ENCODE measurements at places on chromosomes 13 and 19.

- peak; percentile 67 for DNase-seq
Observed at GRCh38 chr19:27794494-27795042, 1418.4 kb downstream of the UQCRFS1 start.

DNA sequence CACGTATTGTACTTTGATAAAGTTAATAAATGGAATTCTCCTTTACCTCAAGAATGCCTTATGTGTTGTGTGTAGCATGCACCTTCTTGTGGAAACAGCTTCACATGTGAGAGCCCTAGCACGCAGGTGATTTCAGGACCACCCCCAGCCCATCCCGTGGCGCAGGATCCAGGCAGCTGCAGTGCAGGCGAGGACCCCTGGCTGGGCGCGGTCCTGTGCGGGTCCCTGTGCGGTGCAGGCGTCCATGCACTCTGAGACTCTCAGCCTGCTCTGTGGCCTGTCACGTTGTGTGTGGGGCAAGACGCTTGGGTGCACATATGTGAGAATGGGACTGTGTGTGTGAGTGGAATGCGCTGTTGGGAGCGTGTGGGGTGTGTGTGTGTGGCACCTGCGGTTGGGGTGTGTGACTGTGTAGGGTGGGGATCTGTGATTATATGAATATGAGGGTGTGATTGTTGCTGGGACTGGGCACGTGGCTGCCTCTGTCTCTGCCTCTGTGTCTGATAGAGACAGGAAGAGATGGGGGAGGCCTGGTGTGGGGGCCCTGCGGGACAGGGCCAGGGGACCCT is 30.8 kb downstream of the WTIP start:
- no peak for DNase-seq

DNA sequence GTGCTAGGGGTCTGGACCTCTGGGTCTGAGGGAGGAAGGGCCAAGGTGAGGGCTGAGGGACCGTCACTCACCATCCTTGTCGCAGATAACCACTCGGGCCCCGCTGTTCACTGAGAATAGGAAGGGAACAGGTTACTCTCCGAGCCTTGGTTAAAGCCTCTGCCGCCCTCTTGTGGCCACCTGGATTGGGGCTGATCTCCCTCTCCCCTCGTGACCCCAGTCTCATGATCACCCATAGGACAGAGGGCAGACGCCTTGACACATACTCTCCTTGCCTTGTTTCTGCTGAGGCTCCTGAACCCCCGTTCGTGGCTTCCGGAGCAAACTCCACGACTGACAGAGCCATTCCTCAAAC is 580 bp downstream of the HSD17B14 start:
- peak; percentile 95 for DNase-seq

- no peak for DNase-seq
Observed at GRCh38 chr19:44666852-44667556, 4.3 kb upstream of the CEACAM19 start.

DNA sequence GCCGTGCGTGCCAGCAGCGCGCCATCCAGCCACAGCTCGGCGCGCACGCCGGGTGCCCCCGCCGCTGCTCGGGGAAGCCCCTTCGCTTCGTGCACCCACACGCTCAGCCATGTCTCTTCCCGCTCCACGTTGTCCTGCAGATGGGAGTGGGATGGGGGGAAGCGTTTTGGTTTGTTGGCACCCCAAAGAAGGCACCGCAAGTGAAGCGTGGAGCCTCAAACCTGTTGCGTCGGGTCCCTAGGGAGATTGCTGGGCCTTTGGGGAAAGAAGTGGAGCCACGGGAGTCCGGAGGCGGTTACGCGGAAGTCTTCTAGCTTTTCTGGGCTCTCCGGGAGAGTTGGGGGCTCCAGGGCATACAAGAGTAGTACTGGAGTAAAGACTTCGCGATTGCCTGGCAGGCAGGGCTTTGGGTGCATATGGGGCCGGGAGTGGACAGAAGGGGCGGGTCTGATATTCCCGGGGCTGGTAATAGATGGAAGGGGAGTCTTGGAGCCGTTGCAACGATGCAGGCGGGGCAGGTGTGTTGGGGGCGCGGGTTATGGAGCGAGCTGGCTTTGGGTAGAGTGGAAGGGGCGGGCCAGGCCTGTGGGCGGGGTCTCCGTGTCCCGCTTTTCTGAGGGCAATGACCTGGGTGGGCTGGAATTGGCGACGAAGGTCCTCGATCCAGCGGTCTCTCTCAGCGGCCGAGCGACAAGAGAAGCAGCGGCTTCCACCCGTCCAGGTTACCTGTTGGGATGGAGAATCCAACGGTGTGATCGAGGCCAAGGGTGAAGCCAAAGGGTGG is 6.5 kb downstream of the RASAL3 start:
- DNase-seq = no peak

GRCh38 chr13:83845106-83845505 is 37.2 kb downstream of the SLITRK1 start:
- no peak for DNase-seq

- no peak for DNase-seq
Observed at GRCh38 chr13:30844548-30845296, 61.3 kb upstream of the MEDAG start.

DNA sequence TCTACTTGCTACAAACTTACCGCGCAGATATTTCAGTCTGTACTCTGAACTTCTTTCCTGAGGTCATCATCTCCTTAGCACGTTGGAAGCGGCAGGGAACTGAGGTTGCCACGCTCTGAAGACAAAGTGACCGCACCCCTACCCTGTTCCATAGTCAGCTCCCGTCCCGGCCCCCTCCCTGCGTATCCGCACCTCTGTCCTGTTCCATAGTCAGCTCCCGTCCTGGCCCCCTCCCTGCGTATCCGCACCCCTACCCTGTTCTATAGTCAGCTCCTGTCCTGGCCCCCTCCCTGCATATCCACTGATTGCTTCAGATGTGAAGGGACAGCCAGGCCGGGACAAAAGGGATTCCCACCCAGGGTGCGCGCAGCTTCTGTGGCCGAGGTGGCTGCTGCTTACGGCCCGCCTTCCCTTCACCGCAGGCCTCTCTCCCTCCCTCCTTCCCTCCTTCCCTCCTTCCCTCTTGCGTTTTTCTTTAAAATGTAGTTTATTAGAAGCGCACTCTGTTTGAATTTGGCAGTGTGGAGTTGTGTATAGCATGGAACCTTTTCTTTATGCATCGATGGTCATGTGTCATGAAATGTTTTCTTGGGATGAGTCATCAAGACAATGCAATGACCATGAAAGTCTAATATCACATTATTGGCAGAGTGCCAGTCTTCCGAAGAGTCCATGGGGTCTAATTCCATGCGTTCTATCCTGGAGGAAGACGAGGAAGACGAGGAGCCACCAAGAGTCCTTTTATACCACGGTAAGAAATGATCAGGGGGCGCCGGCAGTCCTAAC is 21.9 kb upstream of the NDUFS7 start:
- peak; percentile 63 for DNase-seq

DNA sequence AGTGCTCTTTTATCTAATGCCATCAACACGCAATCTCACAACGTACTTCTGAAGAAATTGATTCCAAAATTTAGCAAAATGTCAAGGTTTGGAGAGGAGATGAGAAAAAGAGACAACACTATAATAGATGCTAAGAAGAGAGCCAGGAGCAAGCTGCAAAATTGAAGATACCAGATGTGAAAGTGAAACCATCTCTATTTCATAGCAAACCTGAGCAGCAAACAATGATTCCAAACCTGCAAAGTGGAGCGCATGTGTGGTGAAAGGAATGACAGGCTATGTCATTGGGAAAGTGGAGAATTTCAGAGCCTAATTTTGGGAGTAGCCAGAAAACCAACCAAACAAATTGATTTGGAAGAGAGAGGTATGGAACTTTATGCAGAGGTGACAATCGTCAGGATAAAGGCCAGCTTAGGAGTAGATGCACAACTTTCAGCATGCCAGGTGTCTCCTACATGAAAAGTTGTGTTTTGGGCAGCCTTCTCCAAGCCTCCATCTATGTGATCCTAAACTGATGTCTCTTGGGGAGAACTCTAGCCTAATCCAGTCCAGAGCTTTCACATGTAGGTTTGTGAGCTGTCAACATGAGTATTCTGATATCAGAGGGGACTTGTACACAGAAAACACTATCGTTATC is 158.4 kb upstream of the FNDC3A start:
- no peak for DNase-seq

GRCh38 chr13:97165502-97166425 is 56.4 kb upstream of the MBNL2 start:
- DNase-seq = no peak

GRCh38 chr19:10372690-10373089 is 7.7 kb downstream of the TYK2 start:
- DNase-seq = no peak

DNA sequence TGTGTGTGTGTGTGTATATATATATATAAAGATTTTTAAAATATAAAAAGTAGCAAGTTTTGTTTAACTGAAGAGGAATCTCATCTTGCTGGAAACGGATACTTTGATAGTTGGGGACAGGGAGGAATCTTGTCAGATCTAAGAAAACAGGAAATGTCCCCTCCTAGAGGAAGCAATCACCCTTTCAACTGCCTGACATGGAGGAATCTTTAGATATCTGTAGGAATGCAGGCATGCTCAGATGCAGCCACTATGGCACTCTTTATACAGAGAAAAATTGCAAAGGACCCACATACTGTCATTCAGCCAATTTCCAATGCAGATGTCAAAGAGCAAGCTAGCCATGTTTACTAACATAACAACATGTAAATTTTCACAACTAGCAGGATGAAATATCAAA is 38.8 kb downstream of the ZNF611 start:
- DNase-seq = no peak

GRCh38 chr19:13093407-13094105 is 9.1 kb downstream of the LYL1 start:
- peak; percentile 85 for DNase-seq

- DNase-seq = no peak
Observed at GRCh38 chr13:109090796-109091195, 461.4 kb downstream of the MYO16 start.

DNA sequence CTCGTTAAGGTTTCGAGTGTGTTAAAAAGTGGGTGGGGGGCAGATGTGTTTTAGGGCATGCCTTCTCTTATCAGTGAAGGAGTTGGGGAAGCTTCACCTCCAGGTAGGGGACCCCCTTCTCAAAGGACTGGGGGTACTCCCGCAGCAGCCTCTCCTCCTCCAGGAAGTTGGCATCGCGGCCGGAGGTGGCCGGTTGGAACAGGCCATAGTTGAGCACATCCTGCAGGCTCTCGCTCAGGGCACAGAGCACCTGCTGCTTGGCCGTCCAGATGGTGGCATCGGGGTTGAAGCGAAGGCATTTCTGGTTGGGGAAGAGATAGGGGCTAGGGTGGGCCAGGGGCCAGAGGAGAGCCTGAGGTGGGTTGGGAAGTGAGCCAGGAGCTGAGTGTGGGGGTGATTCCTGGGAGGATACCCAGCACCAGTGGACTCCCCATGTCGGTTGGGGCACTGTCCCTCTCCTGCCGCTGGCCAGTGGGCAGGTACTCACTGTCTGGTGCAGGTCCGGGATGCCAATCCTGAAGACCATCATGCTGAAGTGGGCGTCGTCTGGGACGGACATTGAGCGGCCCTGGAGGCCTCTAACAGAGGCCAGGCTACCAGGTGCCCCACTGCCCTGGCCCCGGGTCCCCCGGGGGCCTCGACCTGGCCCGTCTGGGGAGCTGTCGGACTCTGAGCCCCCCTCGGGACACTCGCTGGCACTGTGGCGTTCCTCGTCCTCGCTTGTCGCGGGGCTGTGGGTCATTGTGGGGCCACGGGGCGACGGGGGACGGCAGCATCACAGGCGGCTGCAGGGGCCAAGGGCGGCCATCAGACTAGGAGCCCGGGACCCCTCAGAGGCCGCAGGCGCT is 3.2 kb downstream of the SHANK1 start:
- DNase-seq = no peak

- DNase-seq = no peak
Observed at GRCh38 chr19:19597809-19598306, 20.6 kb downstream of the PBX4 start.

- DNase-seq = no peak
Observed at GRCh38 chr19:38323291-38323690, 3.6 kb downstream of the KCNK6 start.

- no peak for DNase-seq
Observed at GRCh38 chr13:70527599-70527998, 419.3 kb upstream of the KLHL1 start.

- no peak for DNase-seq
Observed at GRCh38 chr13:20955496-20955895, 53.0 kb upstream of the XPO4 start.

- no peak for DNase-seq
Observed at GRCh38 chr19:30049226-30049625, 107.2 kb downstream of the URI1 start.
